Stimulated activated CD8-positive, alpha-beta memory T cell treated with anti-CD3 and anti-CD28 coated beads, Interleukin-15, amount 100 ng/mL, for 48 hours (primary cell): ENCODE measurements at places on chromosomes 1 and 21.

- no peak for DNase-seq
Observed at GRCh38 chr1:155657463-155657862, 31.1 kb downstream of the YY1AP1 start.

DNA sequence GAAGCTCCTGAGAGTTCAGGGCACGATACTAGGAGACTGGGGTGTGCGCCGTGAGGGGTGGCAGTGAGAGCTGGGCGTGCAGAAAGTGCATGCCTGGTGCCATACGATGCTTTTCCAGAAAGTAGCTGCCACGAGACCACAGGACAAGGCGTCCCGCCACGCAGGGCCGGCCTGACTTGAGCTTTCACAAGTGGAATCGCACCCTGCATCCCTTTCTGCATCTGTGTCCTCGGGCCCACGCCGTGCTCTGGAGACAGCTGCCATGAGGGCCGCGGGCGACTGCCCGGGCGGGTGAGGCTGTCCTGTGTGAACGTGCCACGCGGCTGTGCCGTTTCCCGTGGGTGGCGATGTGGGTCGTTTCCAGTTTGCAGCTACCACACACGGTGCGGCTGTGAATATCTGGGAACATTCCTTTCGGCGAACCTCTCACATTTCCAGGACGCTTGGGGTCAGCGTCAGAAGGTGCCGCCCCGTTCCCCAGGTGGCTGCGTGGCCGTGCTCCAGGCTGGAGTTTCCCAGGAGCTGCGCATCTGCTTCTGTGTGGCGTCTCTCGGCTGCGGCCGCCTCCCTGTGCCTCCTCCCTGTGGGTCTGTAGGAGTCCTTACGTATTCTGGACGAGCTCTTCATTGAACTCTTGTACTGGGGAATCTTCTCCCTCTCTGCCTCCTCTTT is 1.0 kb upstream of the PERM1 start:
- no peak for DNase-seq

GRCh38 chr21:39109596-39110210 is 73.5 kb downstream of the PSMG1 start:
- no peak for DNase-seq

- DNase-seq: no peak
Observed at GRCh38 chr1:152626744-152627143, 3.8 kb upstream of the LCE3A start.

GRCh38 chr1:236753516-236753915 is 41.6 kb upstream of the MTR start:
- DNase-seq: no peak

DNA sequence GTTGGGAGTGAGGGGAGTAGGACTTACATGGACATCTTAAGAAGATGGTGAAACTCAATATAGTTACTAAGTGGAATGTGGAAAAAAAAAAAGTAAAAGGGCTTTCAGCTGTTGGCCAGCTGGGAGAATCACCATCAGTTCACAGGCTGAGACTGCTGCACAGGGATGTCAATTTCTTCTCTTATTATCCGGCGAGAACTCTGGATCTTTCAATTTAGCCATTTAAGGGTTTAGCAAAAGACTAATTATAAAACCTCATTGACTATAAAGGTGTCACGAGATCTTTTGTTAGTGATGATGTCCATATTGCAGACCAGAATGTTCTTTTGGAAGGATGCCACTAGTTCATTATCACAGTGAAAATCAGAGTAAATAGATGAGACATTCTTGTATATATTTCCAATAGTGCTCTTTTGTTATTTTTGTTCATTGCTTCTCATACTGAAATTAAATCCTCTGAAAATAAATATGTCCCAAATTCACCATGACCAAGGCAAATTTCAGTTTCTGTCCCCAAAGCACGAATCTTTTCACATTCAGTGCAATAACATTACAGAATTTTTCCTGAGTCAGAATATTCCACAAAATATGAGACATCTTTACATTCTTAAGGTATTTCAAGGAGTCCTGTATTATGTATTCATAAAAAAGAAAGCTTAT is 266.1 kb downstream of the DNM3 start:
- no peak for DNase-seq

- no peak for DNase-seq
Observed at GRCh38 chr1:118949315-118949714, 38.8 kb downstream of the TBX15 start.

DNA sequence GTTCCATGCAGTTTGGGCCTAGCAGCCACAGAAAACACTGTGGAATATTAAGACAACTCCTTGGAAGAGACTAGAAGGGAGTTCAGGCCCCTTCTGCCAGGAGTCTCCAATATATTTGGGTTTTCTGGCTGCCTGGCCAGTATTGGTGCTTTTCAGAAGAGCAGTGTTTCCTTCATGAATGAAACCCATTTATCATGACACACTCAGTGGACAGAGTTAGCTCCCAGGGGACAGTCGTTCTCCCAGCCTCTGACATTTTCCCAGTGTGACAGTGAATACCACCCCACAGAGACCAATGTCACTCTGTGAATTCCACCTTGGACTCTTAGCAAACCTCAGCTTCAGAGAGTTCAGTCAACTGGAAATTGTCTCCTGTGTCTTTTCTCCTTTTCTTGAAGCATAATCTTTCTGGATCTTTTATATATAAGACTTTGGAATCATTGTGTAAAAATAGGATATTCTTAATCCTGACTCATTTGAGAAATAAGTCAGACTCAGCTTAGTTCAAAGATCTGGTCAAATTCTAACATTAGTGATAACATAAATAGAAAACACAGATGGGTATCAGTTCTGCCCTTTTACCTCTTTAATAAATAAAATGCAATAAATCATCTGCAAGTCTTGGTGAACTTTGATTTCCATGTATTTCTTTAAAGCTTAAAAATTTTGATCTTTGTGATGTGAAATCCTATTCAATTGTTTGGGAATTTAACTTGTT is 40.4 kb downstream of the GNG12 start:
- DNase-seq: no peak

DNA sequence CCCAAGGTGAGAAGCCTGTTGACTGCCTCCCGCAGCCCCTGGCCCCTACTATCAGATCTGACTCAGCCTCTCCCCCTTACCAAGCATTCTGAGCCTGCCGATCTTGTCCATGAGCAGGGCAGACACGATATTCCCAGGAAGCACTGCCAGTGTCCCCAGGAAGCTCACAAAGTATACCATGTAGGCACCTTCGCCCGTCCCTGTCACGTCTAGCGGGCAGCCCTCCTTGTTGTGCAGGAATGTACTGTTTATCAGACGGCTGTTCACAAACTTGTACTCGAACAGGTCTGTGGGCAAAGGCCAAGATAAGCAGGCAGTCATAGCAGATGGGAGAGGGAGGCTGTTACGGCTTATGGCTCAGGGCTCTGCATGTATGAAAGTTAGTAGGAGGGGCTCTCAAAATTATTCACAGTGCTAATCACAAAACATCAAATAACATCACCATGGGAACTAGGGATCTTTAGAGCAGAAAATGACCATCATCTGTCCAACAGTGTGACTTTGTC is 7.3 kb downstream of the BOLA1 start:
- DNase-seq: no peak

- no peak for DNase-seq
Observed at GRCh38 chr1:1072849-1073742, 1.0 kb downstream of the RNF223 start.

DNA sequence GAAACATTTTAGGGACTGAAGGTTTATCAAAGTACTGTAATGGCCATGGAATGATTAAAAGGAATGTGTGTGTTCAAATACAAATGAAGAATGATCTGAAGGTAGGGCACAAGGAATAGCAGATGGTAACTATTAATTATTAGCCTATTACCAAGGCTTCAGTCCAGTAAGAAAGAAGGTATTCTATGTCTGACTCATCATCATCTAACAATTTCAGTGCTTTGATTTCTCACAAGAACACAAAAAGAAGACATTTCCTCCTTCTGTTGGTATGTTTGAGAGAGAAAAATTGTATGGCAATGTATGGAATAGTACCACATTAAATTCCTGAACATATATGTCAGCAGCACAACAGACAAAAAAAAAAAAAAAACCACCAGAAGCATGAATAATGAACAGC is 57.5 kb downstream of the TYW3 start:
- DNase-seq: no peak

- no peak for DNase-seq
Observed at GRCh38 chr1:185560760-185561159, 173.4 kb upstream of the HMCN1 start.

- no peak for DNase-seq
Observed at GRCh38 chr1:1434131-1434823, 1.2 kb upstream of the VWA1 start.

DNA sequence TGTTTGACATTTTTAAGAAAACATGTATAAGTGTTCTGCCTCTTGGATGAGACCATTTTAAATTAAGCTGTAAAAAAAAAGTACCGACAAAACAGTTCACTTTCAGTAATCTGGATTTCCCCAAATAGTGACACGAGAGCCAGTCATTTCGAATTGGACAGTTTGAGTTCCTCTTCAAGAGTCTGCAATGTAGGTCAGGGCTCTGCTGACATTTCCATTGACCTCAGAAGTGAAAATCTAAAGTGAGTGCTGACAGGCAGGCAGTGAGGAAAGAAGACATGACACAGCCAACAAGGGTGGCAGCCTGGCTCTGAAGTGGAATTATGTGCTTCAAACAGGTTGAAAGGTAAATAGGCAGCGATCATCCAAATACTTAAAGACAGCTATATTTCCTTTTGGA is at the start of gene IL23R:
Gene IL23R (plus strand): TSS at position 259 of the 400 bp plus-strand sequence. CDS start 1,667 bp downstream, outside the sequence.
- DNase-seq: no peak

DNA sequence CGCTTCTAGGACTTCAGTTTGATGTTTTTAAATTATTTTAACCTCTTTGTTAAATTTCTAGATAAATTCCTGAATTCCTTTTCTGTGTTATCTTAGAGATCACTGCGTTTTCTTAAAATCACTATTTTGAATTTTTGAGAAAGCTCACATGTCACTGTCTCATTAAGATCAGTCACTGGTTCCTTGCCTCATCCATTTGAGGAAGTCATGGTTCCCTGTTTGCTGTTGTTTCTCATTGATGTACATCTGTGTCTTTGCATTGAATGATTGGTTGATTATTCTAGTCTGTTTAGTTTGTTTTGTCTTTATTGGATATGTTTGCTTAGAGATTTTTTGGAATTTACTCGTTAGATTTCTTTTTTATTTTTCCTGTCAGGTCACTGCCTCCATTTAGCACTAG is 50.1 kb downstream of the CRP start:
- no peak for DNase-seq

DNA sequence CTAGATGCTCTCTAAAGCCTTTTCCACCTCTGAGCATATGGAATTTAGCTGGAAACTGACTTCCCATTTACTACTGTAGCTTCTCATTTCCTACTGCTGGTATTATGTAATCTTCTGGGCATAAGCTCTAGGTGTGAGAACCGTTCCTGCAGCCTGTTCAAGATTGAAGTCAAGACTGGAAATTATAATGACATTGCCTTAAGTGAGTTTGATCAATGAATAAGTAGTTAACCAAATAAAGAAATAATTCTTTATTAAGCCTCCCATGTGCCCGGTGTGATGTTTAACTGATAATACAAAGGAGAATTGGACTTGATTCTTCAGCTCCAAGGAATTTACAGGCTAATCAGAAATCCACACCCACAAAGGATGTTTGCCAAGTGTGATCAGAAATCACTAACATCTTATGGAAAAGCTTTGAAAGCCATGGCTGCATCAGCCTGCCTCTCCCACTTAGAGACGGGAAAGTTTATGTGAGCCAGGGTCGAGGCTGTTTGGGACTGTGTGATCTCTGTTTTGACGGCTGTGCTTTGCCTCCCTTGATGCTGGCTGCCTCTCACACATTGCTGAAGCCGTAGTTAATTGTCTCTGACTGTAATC is 36.4 kb upstream of the PRELP start:
- no peak for DNase-seq

- DNase-seq: no peak
Observed at GRCh38 chr21:35004314-35004713, 44.8 kb downstream of the RUNX1 start.
